Mucosa of gallbladder (tissue), 1 donor: ENCODE measurements at places on chromosomes 5 and 9. TPM values are rescaled to one million over a fixed set of nuclear protein-coding genes. Genes with fewer than 3 reads are reported as not detected.

PKD2L2 gene
- not detected for total RNA-seq

IRX1 gene
- total RNA-seq: not detected

GRCh38 chr5:94480486-94480885 lies 137.9 kb downstream of the KIAA0825 start:
- DNase-seq: no peak

PLPP7 gene
- total RNA-seq: 7.2 TPM

- no peak for DNase-seq
Observed at GRCh38 chr5:55578771-55579170, 44.0 kb upstream of the PLPP1 start.

DMAC1 gene
- 48.5 TPM for total RNA-seq

- peak; percentile 43 for DNase-seq
Observed at GRCh38 chr5:38666668-38667498, 110.4 kb upstream of the LIFR start.

DNA sequence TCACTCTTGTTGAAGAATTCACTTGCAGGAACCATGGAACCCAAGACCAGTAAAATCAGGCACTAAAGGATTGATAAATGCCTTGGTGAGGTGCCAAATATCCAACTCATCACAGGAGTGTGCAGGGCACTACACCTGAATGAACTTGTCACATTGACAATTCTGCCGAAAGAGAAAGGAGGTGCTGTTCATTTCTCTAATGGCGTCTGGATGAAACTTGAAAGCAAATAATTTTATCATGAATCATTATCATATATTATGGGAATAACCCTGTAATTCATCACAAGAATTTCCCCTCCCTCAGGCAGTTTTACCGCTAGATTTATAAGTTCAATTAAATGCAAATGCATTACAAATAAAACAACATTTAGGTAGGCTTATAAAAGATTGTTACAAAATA lies 360.0 kb downstream of the GLIS3 start:
- DNase-seq: no peak

ACTBL2 gene
- not detected for total RNA-seq

- no peak for DNase-seq
Observed at GRCh38 chr9:98136489-98136888, 17.5 kb upstream of the TRIM14 start.

GRCh38 chr9:108400297-108400696 lies 455.5 kb downstream of the ACTL7B start:
- DNase-seq: no peak

GRCh38 chr5:149855366-149855765 lies 89.2 kb downstream of the PDE6A start:
- no peak for DNase-seq

GRCh38 chr9:38443597-38443996 lies 19.3 kb upstream of the IGFBPL1 start:
- DNase-seq: no peak

- DNase-seq: no peak
Observed at GRCh38 chr5:174251305-174252000, 205.9 kb downstream of the NSG2 start.

ZNF879 gene
- total RNA-seq: 5.1 TPM

DNA sequence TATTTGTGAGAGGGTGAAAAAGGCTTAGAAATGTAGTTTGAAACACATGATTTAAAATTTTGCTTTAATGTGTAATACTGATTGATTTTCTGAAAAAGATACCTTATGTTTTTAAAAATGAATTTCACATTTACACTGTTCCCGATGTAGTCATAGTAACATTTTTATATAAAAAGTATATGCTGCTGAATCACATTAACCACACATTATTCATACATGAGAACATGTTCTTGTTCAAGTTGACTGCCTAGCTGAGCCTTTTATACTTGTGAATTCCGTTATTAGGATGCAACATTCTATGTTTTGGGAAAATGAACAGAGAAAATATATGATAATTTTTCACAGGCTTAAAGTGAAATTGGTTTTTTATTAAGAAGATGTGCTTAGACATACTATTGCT lies 461.1 kb upstream of the NUDT12 start:
- DNase-seq: no peak

DNA sequence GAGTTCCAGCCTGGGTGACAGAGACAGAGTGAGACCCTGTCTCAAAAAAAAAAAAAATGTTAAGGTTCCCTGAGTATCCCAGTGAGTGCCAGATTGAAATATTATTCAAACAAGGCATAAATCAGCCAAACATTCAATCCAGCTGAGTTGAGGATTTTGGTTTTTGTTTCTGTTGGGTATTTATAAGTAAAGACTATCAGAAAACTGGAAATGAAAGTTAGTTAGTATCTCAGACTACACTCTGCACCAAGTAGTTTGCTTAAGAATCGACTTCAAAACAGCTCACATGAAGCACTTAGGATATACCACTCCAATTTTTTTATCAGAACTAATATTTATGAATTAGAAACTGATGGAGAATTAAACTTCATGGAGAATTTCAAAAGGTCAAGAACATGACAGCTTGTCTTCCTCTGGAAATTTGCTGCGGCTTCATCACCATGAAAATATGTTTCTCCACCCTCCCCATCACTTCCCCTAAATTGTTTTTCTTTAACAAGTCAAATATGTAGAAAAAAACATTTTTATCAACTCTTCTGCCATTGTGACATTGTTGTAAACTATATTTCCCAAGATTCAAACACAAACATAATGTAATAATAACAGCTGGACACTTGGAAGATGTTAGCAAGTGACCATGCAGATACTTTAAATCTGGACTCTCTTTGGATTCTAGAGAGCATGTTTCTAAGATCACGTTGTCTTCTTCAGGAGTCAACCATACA lies 110.0 kb upstream of the PTGER4 start:
- no peak for DNase-seq

DNA sequence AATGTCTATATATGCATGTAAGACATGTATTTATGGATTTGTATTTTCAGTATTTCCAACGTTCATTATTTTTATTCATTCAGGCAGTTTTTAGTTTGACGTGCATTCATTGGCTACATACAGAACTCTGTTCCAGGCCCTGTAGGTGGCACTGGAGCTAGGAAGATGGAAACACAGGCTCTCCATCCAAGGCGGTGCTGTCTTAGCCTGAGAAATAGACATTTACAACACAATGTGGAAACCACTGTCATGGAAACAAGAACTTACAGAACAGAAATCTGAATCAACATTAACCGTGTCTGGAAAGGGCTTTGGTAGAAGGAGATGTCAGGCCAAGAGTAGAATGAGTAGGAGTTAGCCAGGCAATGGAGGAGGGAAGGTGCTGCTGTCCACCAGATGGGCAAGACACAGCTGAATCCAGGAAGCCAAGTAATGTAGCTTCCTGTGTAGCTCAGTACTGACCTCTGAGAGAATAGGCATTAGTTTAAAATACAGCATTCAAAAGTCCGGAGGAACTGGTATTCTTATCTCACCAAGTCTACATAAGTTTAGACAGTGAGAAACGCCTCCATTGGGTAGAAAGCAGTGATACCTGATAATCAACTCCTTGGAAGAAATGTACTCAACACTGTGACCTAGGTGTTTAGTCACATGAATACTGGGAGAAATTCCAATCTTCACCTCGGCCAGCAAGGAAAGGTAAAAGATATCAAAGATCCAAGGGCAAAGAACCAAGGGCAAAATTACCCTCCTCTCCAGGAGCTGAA lies 388.6 kb upstream of the CDH6 start:
- DNase-seq: peak; percentile 13

IL5 gene
- not detected for total RNA-seq

TMC1 gene
- not detected for total RNA-seq

DNA sequence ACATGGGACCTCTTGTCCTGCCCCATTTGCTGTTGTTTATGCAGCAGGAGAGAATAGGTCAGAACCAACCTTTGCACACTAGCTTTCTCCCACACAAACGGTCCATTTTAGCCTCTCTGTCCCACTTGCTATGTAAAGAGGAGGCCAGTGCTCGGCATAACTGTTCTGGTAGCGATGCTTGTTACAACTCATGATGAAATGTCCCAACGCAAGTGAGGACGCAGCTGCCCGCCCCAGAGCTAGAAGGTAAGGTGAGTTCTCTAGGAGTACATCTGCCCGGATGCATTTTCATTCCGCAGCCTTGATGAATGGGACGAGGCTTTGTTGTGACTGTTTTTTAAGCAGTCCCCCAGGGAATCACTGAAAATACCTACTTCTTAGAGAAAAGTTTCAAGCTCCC lies 14.1 kb downstream of the S1PR3 start:
- peak; percentile 6 for DNase-seq

FGF10 gene
- 3.5 TPM for total RNA-seq

GRCh38 chr5:51378061-51378409 lies 5.2 kb upstream of the ISL1 start:
- no peak for DNase-seq

DNA sequence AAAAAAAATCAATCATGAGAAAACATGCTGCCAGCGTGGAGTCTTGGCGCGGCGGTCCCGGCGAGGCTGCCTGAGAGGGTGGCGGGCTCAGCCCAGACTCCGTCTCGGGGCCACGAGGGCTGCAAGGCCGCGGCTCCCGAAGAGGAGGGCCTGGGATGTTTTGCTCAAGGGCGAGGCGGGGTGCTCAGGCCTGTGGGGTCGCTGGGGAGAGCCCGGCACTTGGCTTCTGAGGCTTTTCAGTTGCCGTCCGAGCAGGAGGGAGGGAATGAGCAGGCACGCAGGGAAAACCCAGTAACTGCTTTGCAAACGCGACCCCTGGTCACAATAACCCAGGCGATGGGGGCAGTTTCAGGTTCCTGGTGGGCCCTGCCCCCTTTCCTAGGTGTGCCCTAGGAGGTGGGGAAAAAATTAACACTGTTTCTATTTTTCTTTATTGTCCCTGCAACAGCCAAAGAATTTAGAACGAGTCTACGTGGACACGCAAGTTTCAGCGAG lies 3.2 kb upstream of the IRX2 start:
- DNase-seq: no peak

- no peak for DNase-seq
Observed at GRCh38 chr5:156000115-156000514, 326.8 kb upstream of the SGCD start.

SCGB3A2 gene
- total RNA-seq: not detected

GRCh38 chr5:98460536-98460935 lies 312.9 kb upstream of the RGMB start:
- DNase-seq: no peak

SLC36A3 gene
- total RNA-seq: not detected

GZMA gene
- 5.4 TPM for total RNA-seq

TRIM23 gene
- 15.7 TPM for total RNA-seq

- no peak for DNase-seq
Observed at GRCh38 chr5:35134278-35135030, 86.7 kb upstream of the AGXT2 start.

DNA sequence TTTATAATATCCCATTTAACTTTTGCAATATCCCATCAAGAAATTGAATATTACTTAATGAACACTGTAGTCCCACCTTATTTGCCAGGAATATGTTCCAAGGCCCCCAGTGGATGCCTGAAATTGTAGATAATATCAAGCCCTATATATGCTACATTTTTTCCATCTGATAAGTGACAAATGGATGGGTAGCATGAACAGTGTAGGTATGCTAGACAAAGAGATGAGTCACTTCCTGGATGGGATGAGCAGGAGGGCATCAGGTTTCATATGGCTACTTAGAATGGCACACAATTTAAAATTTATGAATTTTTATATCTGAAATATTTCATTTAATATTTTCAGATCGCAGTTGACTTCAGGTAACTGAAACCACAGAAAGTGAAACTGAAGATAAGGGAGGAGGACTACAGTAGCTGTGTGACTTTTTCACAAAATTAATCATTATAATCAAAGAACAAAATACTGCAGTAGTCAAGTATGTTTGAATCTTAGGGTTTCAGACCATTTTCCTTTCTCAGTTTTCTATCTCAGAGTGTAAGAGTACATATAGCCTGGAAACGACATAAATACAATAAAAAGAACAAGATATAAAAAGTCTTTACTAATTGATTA lies 636.4 kb upstream of the ARRDC3 start:
- no peak for DNase-seq

RGP1 gene
- 36.6 TPM for total RNA-seq

GRCh38 chr5:141492168-141492885 lies 3.4 kb downstream of the PCDHGC5 start:
- no peak for DNase-seq

DNA sequence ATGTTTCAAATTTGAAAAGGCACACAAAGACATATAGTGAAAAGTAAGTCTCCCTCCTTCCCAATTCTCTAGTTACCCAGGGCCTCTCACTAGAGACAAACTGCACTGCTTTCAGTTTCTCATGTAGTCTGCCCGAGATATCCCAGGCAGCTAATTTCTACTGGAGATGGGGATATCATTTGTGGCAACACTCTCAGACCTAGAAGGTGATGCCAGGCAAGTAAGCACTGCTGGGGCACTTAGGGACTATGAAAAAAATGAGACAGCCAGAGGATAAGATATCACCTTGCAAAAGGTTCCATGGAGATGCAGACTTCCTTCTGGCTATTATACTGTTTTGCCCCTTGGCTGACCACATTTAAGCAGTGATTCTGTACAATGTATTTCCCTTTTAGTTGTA lies 12.6 kb downstream of the SIL1 start:
- no peak for DNase-seq

DNA sequence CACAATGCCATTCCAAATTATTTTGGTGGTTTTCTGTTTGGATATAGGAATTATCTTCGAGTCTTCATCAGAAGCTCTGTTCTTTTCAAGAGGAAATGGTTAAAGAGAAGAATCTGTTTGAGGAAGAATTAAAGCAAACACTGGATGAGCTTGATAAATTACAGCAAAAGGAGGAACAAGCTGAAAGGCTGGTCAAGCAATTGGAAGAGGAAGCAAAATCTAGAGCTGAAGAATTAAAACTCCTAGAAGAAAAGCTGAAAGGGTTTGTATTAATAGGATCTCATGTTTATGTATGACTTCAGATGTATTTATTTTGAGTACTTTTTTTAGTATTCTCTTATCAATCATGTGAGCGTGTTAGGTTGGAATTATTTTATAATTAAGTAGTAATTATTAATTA lies 15.0 kb downstream of the HMMR start:
- DNase-seq: no peak

ANKRD34B gene
- not detected for total RNA-seq

- no peak for DNase-seq
Observed at GRCh38 chr9:86141843-86142242, 42.5 kb upstream of the GOLM1 start.

GRCh38 chr5:99945478-99946442 lies 589.4 kb upstream of the FAM174A start:
- no peak for DNase-seq

FCN1 gene
- 2.0 TPM for total RNA-seq

DNA sequence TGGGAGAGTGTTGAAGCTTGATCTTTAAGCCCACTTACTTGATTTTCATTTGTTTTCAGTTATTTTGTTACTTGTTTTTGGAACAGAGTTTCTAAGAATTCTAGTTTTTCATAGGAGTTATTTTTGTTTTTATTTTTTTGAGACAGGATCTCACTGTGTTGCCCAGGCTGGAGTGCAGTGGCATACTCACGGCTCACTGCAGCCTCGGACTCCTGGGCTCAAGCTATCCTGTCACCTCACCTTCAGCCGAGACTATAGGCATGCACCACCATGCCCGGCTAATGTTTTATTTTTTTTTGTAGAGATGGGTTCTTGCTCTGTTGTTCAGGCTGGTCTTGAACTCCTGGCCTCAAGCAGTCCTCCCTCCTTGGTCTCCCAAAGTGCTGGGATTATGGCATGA lies 6.3 kb downstream of the ERBIN start:
- no peak for DNase-seq
